Heart left ventricle (tissue), 16 donors: ENCODE measurements at places on chromosomes 2 and 18. TPM values are rescaled to one million over a fixed set of nuclear protein-coding genes. Genes with fewer than 3 reads are reported as not detected.
A peak's percentile ranks its signal among the peaks of the same experiment; 100 is the strongest.

GRCh38 chr18:36770315-36770946 lies 58.4 kb downstream of the TPGS2 start:
- DNase-seq, result no peak
- H3K4me1 ChIP-seq, result no peaks in the 10 kb centered on the region
- peaks cover 4% of the 10 kb centered on the region for H3K36me3 ChIP-seq
- H3K27me3 ChIP-seq, result no peaks in the 10 kb centered on the region
- H3K4me3 ChIP-seq, result no peak overlapping the region

DNA sequence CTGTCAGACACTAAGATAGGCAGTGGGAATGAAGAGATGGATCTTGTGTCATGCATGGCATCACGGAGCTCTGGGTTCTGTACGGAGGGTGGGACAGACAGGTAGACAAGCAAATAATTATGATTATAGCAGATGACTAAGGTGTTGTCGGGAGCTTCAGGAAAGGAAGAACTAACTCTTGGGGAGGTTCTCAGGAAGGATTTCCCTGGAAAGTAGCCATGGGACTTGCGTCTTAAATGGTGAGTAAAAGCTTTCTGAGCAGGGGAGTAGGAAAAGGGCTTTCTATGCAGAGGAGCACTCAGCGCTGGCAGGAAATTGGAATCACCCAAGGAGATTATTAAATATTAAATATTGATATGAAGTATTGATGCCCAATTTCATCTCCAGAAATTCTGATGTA lies 35.5 kb downstream of the ATOH8 start:
- H3K36me3 ChIP-seq, result no peaks in the 10 kb centered on the region
- H3K27ac ChIP-seq, result no peak overlapping the region
- peaks cover 64% of the 10 kb centered on the region for H3K4me1 ChIP-seq
- no peak overlapping the region for H3K4me3 ChIP-seq
- DNase-seq, result no peak

GRCh38 chr2:144339048-144339447 lies 180.9 kb downstream of the ZEB2 start:
- H3K4me1 ChIP-seq, result no peaks in the 10 kb centered on the region
- DNase-seq, result no peak
- no peaks in the 10 kb centered on the region for H3K36me3 ChIP-seq
- no peak overlapping the region for H3K4me3 ChIP-seq

DNA sequence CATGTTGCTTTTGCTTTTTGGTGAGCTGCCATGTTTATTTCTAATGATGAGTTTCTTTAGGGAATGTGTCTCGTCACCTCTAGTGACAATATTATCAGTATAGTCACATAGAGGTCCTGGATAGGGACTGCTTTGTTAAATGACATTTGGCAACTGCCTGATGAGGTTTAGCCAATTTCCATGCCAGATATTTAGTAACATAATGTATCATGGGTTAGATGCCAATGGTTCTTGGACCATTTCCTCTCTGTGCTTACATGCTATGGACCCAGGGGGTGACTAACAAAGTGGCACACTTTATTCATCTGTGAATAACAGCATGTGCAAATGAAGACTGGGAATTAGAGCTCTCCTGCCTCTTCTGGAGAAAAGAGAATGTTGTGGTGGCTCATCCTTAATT lies 56.2 kb upstream of the RAB27B start:
- H3K36me3 ChIP-seq, result no peaks in the 10 kb centered on the region
- no peak overlapping the region for H3K27ac ChIP-seq
- H3K27me3 ChIP-seq, result no peaks in the 10 kb centered on the region
- no peak for DNase-seq
- H3K4me1 ChIP-seq, result no peaks in the 10 kb centered on the region

DNA sequence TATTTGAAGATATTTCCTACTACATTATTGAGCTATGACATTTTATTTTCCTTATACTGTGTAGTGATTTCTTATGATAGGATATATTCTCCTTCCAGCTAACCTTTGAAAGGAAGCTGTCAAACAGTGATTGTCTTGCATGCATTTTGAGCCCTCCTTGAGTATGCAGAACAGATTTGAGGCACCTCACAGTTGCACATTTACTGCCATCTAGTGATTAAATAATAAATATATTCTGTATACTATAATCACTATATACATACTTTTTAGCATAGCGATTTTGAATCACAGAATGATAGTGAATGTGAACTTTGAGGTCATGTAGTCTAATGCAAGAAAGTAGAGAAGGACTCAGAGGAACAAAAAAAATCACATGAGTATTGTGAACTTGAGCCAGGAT lies 268.4 kb upstream of the CDH19 start:
- no peaks in the 10 kb centered on the region for H3K27me3 ChIP-seq
- H3K4me1 ChIP-seq, result no peaks in the 10 kb centered on the region
- H3K27ac ChIP-seq, result no peak overlapping the region
- no peak for DNase-seq

DNA sequence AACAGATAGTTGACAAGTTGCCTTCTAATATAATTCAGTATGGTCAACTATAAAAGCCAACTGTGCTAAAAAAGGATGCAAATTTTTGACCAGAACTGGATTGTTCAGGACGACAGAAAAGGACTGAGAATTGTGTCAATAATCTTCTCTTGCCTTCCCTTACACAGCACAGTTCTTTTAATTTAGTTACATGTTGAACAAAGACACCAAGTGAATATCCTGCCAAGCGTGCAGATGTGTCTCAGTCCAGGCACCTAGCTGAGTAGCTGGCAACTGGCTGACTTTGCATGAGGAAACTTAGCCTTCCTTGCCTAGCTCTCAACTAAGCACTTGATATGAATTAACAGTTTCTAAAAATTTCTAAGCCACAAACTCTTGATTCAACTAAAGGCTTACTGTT lies 801.4 kb downstream of the BCL11A start:
- no peaks in the 10 kb centered on the region for H3K27me3 ChIP-seq
- no peaks in the 10 kb centered on the region for H3K4me1 ChIP-seq
- H3K4me3 ChIP-seq, result no peak overlapping the region

GRCh38 chr2:12881952-12882351 lies 165.2 kb downstream of the TRIB2 start:
- no peak overlapping the region for H3K27ac ChIP-seq
- peaks cover 25% of the 10 kb centered on the region for H3K4me1 ChIP-seq
- H3K36me3 ChIP-seq, result no peaks in the 10 kb centered on the region
- DNase-seq, result no peak
- no peak overlapping the region for H3K4me3 ChIP-seq

DNA sequence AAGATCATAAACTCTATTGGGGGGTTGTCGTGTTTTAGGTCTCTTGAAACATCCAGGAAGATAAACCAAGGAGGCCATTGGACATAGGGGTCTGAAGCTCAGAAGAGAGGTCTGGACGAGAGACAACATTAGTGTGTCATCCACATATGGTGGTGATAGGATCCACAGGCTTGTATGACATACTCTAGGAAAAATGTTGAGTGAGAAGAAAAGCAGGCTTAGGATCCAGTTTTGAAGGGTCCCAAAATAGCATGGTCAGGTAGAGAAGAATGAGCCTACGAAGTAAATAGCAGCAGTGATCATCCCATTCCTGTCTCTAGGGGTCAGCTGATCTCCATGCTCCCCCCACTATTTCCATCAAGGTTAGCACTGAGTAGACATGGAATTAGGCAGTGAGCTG lies 166.8 kb downstream of the ANKRD30B start:
- H3K36me3 ChIP-seq, result no peaks in the 10 kb centered on the region
- no peak for DNase-seq
- H3K4me1 ChIP-seq, result no peaks in the 10 kb centered on the region

- DNase-seq, result no peak
- no peak overlapping the region for H3K4me3 ChIP-seq
- no peaks in the 10 kb centered on the region for H3K27me3 ChIP-seq
- H3K27ac ChIP-seq, result no peak overlapping the region
Observed at GRCh38 chr18:79326413-79327198, 69.1 kb upstream of the NFATC1 start.

GRCh38 chr18:28425886-28426285 lies 249.0 kb upstream of the CDH2 start:
- H3K4me3 ChIP-seq, result no peak overlapping the region
- H3K27ac ChIP-seq, result no peak overlapping the region
- no peak for DNase-seq
- no peaks in the 10 kb centered on the region for H3K4me1 ChIP-seq
- no peaks in the 10 kb centered on the region for H3K36me3 ChIP-seq
- no peaks in the 10 kb centered on the region for H3K27me3 ChIP-seq

- DNase-seq, result no peak
- no peak overlapping the region for H3K4me3 ChIP-seq
- no peaks in the 10 kb centered on the region for H3K27me3 ChIP-seq
Observed at GRCh38 chr2:240125742-240126141, 10.4 kb downstream of the COPS9 start.

GRCh38 chr2:235894839-235895238 lies 273.3 kb downstream of the GBX2 start:
- no peaks in the 10 kb centered on the region for H3K36me3 ChIP-seq
- no peak overlapping the region for H3K27ac ChIP-seq
- no peaks in the 10 kb centered on the region for H3K27me3 ChIP-seq
- H3K4me1 ChIP-seq, result no peaks in the 10 kb centered on the region
- H3K4me3 ChIP-seq, result no peak overlapping the region

GRCh38 chr2:112153179-112153490 lies 14.9 kb downstream of the FBLN7 start:
- H3K4me3 ChIP-seq, result no peak overlapping the region
- no peaks in the 10 kb centered on the region for H3K27me3 ChIP-seq
- H3K27ac ChIP-seq, result peak overlapping the region; percentile 13
- no peaks in the 10 kb centered on the region for H3K36me3 ChIP-seq

Gene SLC5A7
- 0.10 TPM for total RNA-seq

Gene TMEM214
- 37.8 TPM for total RNA-seq

Gene TDRD15
- total RNA-seq, result 0.05 TPM

Gene FAM237A
- total RNA-seq, result not detected
